ENCODE measurements at places on chromosomes 5 and 9. TPM values are rescaled to one million over a fixed set of nuclear protein-coding genes. Genes with fewer than 3 reads are reported as not detected.

LHX3 gene
- not detected for polyA plus RNA-seq

DNA sequence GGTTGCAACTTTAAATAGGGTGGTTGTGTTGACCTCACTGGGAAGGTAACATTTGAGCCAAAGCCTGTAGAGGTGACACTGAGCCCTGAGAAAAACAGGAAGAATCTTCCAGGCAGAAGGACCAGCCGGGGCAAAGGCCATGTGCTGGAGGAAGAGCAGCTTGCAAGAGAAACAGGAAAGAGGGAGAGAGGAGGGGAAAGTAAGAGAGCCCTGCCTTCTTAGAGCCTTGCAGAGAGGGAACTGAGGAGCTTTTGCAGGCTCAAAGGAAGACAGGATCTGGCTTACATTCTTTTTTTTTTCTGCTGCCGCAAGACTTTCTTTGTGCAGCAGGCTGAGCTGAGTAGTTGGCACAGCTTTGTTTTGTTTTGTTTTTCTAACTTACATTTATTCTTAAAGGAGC is 17.4 kb downstream of the C9orf153 start:
- H3K4me3 ChIP-seq: no peak overlapping the region
- DNase-seq: no peak
- no peaks in the 10 kb centered on the region for H3K27me3 ChIP-seq
- no peaks in the 10 kb centered on the region for H3K36me3 ChIP-seq

DNA sequence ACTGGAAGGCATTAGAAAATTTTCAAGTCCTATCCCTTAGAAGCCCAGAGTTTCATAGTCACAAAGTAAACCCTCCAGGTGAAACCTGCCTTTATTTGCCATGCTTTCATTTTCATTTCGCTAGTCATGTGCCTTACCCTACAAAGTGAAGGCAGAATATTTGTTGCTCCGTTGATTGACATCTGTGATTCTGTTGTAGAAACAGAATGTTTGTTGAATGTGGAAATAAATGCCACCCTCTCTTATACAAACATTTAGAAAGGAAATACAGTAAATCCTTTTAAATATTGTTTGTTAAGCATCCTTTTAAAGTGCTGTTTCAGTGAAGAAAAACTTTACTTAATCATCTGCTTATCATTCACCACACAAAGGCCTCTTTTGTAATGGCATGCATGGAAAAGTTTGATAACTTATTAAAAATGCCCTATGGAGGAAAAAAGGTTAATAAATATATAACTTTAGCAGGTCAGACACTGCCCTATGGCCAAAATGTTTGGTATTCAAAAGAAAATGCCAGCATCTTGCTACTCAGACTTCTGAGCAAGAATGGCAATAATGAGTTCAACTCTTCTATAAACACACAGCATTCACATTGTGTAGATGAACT is 34.3 kb upstream of the CAST start:
- no peak for DNase-seq
- no peaks in the 10 kb centered on the region for H3K27me3 ChIP-seq
- peaks cover 52% of the 10 kb centered on the region for H3K4me1 ChIP-seq
- peak overlapping the region; percentile 47 for H3K4me3 ChIP-seq

DNA sequence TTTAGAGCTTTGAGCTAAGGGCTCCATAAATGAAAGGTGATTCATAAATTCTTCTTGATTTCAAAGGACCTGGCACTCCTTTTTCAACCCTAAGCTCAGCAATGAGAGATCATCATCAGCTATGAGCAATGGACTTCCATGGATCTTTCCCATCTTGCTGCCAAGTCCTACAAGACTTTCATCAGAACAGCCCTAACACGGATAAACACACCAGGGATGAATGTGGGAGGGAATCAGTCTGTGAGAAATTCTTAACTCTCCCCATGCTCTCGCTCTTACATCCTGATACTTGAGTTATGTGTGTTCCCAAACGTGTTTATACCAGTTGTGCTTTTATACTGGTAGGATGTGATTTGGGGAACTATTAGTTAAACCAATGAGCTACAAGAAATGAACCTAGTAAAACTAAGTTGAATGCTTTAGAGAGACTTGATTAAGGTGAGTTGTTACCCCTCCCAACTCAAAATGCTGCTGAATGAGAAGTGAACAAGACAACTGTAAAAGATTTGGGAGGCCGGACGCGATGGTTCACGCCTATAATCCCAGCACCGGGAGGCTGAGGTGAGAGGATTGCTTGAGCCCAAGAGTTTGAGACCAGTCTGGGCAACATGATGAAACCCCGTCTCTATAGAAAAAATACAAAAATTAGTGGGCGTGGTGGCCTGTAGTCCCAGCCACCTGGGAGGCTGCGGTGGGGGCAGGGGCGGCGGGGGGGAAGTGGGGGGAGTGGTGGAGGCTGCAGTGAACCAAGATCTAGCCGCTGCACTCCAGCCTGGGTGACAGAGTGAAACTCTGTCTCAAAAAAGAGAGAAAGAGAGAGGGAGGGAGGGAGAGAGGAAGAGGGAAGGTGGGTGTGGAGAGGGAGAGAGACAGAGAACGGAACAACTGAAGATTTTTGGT is 5.2 kb upstream of the RPL26L1 start:
- DNase-seq: no peak
- peaks cover 33% of the 10 kb centered on the region for H3K4me1 ChIP-seq
- peaks cover 3% of the 10 kb centered on the region for H3K36me3 ChIP-seq
- H3K27me3 ChIP-seq: no peaks in the 10 kb centered on the region

DNA sequence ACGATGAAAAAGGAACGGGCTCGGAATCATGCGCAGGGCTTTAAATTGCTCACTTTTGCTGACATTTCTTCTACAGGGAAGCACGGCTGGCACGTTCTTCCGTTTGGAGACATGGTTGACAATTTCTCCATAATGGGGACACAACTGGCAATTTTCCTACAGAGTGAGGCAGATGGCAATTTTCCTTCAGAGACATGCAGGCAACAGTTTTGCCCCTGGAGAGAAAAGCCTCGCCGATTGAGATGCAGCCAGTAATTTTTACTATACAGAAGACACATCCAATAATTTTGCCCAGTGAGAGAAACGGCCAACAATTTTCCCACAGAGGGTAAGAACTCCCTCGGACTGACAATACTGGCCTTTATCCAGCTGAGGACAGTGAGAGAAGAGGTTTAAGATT is 90.9 kb upstream of the GPR151 start:
- no peak overlapping the region for H3K4me3 ChIP-seq
- no peaks in the 10 kb centered on the region for H3K36me3 ChIP-seq
- H3K27me3 ChIP-seq: no peaks in the 10 kb centered on the region
- no peak for DNase-seq

DNA sequence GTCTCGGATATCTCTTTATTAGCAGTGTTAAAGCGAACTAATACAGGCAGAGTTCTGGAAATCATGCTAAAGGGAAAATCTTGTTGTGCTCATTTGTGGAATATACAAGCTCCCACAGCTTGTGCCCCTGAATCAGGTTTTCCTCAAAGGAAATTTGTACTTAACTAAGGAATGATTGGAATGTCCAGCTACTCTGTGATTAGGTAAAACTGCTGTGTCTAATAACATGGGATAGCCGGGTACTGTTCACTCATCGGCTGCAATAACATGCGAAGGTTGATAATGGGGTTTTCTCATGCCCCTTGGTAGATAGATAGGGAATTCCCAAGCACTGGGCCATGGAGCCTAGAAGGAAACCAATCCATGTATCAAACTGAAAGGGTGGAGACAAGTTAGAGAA is 306.7 kb downstream of the NR2F1-AS1 start:
- H3K4me3 ChIP-seq: no peak overlapping the region
- no peaks in the 10 kb centered on the region for H3K36me3 ChIP-seq
- no peaks in the 10 kb centered on the region for H3K27me3 ChIP-seq
- peaks cover 19% of the 10 kb centered on the region for H3K4me1 ChIP-seq
- DNase-seq: no peak

- H3K4me3 ChIP-seq: no peak overlapping the region
- no peak overlapping the region for H3K27ac ChIP-seq
Observed at GRCh38 chr9:19788152-19788551, 685 bp downstream of the SLC24A2 start.

DNA sequence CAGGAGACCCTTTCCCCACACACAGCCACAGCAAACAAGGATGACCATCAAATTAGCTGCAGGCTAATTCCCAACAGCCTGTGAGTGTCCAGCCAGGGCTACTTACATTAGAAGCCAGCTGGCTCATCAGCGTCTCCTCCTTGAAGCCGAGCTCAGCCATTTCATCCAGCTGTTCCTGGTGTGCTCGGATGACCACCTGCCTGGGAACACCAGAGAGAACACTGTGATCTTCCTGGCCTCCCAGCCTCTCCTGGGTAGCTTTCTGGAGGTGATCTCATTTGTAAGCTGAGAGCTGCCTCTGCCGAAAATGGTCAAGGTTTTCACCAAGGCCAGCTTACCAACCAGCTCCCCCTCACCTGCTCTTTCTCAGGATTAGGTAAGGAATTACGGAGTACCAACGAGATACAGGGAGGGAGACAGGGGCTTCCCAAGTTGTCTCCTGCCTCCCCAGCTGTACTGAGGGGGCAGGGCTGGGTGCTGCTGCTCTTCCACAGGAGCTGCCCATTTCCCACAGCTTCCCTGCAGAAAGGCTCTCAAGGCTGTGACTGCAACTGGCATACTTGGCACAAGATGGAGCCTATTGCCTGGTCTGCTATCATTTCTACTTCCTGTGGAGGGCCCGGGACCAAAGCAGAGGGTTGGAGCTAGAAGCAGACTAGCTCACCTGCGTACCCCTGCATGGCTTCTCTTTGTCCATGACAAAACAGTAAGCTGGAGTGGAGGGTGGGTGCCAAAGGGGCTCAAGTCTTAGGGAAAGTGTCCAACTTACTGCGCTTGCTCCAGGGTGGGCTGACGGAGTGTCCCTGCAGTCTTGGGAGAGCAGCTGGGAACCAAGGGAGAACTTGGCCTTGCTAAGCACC is 73.9 kb downstream of the KIF24 start:
- H3K36me3 ChIP-seq: peaks cover 16% of the 10 kb centered on the region
- no peak overlapping the region for H3K4me3 ChIP-seq
- no peak for DNase-seq
- H3K27me3 ChIP-seq: no peaks in the 10 kb centered on the region
- peak overlapping the region; percentile 87 for H3K27ac ChIP-seq
- H3K4me1 ChIP-seq: peaks cover 56% of the 10 kb centered on the region

- DNase-seq: no peak
- H3K27me3 ChIP-seq: no peaks in the 10 kb centered on the region
- H3K4me1 ChIP-seq: peaks cover 5% of the 10 kb centered on the region
- no peak overlapping the region for H3K27ac ChIP-seq
- H3K4me3 ChIP-seq: no peak overlapping the region
- peaks cover 33% of the 10 kb centered on the region for H3K36me3 ChIP-seq
Observed at GRCh38 chr5:7878381-7878873, 9.5 kb downstream of the MTRR start.

TMEFF1 gene
- polyA plus RNA-seq: not detected

DNA sequence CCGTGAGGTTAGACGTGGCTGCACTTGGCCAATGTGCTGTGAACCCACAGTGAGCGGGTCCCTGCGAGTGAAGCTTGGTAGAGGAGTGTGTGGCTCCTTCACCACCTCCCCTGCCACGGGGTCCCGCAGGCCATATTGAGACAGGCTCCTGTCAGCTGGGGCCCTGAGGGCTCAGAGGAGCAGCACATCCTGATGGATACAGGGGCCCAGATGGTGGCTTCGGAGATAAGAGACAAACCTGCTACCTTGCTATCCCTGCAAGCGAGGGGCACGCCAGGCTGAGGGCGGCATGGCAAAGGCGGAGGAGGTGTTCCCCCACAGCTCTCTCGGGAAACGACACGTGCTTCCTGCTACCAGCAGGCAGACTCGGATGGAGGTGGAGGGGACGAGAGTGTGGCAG is 33.1 kb downstream of the SLC6A3 start:
- H3K27me3 ChIP-seq: peaks cover 13% of the 10 kb centered on the region
- H3K27ac ChIP-seq: no peak overlapping the region
- H3K36me3 ChIP-seq: no peaks in the 10 kb centered on the region
- no peaks in the 10 kb centered on the region for H3K4me1 ChIP-seq

DNA sequence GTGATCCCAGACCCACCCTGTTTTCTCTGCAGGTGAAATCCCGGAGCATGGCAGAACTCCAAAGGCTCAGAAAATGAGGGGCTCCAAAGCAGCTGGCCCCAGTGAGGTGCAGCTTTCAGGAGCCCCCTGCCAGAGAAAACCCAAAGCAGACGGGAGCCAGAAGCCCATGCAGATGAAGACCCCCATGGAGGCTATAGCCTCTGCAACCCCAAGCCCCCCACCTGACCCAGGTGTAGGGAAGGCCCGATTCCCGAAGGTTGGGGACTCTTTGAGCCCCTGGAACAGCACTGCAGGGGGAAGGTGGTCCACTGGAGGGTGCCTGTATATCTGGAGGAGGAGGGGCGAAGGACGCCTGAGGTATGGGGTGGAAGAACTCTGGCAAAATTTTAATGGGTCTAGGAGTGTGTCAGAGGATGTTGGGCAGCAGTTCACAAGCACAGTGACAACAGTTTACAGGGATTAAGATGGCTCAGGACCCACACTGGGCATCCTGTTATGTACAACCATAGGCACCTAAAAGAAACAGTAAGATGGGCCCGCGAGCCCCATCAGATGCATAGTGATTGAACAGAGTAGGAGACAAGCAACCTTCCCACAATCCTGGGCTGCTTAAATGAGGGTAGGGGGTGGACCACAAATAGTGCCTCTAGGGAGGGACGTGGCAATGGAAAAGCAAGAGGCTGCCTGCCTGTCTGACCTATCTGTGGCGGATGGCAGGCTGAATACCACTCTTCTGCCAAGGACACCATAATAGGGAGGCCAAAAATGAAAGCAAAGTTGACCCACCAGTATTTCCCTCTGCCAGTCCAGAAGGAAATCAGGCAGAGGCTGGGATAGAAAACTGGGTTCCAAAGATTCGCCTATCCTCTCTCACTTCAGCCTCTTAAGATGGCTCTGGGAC is 16.4 kb upstream of the ANXA6 start:
- H3K27me3 ChIP-seq: no peaks in the 10 kb centered on the region
- H3K4me1 ChIP-seq: no peaks in the 10 kb centered on the region
- H3K36me3 ChIP-seq: no peaks in the 10 kb centered on the region
- H3K27ac ChIP-seq: no peak overlapping the region

CREBRF gene
- polyA plus RNA-seq: 1.8 TPM

- no peaks in the 10 kb centered on the region for H3K27me3 ChIP-seq
- H3K4me3 ChIP-seq: no peak overlapping the region
Observed at GRCh38 chr5:98968056-98968564, 39.3 kb upstream of the CHD1 start.

CCL19 gene
- not detected for polyA plus RNA-seq

CDX1 gene
- polyA plus RNA-seq: not detected

- peaks cover 10% of the 10 kb centered on the region for H3K36me3 ChIP-seq
- H3K4me3 ChIP-seq: no peak overlapping the region
- DNase-seq: no peak
- peak overlapping the region; percentile 100 for H3K27ac ChIP-seq
Observed at GRCh38 chr5:172905346-172906140, 53.7 kb upstream of the RPL26L1 start.

GRCh38 chr5:125575891-125576505 is 829.6 kb upstream of the ZNF608 start:
- H3K4me3 ChIP-seq: no peak overlapping the region
- DNase-seq: no peak
- H3K27me3 ChIP-seq: no peaks in the 10 kb centered on the region
- H3K27ac ChIP-seq: no peak overlapping the region

- H3K36me3 ChIP-seq: no peaks in the 10 kb centered on the region
- no peak overlapping the region for H3K27ac ChIP-seq
- no peak overlapping the region for H3K4me3 ChIP-seq
- no peaks in the 10 kb centered on the region for H3K4me1 ChIP-seq
Observed at GRCh38 chr5:133877351-133878235, 90.8 kb downstream of the C5orf15 start.
